ENCODE measurements at places on chromosomes 6 and 20. TPM values are rescaled to one million over a fixed set of nuclear protein-coding genes. Genes with fewer than 3 reads are reported as not detected.

SIRPB2 gene
- polyA plus RNA-seq: 1.9 TPM

MMP24 gene
- polyA plus RNA-seq: 0.43 TPM

EGFL8 gene
- 29.5 TPM for polyA plus RNA-seq

CLVS2 gene
- polyA plus RNA-seq: 0.04 TPM

NKX2-2 gene
- not detected for polyA plus RNA-seq

TTLL9 gene
- 0.25 TPM for polyA plus RNA-seq

OOEP gene
- polyA plus RNA-seq: 0.36 TPM

PBOV1 gene
- polyA plus RNA-seq: not detected

CST4 gene
- not detected for polyA plus RNA-seq

PI3 gene
- not detected for polyA plus RNA-seq

EYA4 gene
- 27.1 TPM for polyA plus RNA-seq

- DNase-seq: no peak
These were observed 133.6 kb downstream of the LMBRD1 start for GRCh38 chr6:69663215-69663614.

DNA sequence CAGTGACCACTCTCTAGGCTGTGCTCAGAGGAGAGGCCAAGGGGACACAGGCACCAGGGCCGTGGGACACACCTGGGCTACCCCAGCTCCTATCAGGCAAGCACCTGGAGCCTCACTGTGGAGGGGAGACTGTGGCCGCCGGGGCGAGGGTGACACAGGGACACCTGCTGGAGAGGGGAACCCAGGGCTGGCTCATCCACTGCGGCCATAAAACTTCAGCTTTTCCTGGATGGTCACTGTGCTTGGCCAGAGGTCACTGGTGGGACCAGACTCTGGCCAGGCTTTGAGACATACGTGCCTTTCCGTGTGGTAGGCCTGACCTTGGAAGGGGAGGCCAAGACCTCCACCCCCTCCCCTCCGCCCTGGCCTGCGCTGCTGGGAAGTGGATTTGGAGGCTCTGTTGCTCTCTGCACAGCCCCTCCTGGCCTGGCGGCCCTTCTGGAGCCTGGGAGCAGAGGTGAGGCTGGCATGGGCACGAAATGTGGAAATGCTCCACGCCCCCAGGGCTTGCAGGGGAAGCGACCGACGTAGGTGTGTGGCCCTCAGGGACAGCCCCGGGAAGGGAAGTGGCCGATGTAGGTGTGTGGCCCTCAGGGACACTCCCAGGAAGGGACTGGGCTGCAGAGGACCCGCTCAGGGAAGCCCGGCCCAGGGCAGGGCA, 42.9 kb upstream of the BHLHE23 start:
- no peak for DNase-seq

- DNase-seq: no peak
These were observed 24.3 kb upstream of the CDH22 start for GRCh38 chr20:46332373-46333160.

GRCh38 chr6:78615430-78615904, 251.9 kb upstream of the IRAK1BP1 start:
- DNase-seq: no peak

DNA sequence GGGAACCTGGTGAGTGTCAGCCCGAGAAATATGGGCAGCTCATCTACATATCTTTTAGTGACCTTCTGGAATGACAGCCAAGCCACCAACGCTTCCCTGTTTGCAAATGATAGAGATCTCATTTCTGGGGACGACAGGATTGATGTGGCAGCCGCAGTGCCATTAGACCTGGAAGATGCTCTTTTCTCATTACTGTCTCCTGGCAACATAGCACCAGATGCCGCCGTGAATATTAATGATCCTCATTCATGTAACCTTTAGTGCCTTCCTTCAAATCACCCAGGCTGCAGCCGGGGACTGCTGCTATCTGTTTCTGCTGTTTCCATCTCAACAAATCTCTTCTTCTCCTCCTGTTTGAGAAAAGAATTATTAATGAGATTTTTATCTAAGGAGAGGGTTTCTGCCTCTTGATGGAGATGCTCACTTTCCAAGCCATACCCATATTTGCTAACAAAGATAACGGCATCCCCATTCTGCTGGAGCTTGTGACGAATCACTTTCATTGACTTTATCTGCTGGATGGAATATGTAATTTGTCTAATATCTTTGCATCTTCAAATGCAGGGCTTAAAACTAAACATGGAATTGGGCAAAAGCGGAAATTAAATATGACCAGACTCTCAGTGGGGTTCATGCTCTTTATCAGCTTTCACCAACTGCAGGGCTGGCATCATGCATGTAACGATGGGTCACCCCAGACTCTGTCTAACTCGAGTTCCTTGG, 74.8 kb upstream of the KIF16B start:
- no peak for DNase-seq

DNA sequence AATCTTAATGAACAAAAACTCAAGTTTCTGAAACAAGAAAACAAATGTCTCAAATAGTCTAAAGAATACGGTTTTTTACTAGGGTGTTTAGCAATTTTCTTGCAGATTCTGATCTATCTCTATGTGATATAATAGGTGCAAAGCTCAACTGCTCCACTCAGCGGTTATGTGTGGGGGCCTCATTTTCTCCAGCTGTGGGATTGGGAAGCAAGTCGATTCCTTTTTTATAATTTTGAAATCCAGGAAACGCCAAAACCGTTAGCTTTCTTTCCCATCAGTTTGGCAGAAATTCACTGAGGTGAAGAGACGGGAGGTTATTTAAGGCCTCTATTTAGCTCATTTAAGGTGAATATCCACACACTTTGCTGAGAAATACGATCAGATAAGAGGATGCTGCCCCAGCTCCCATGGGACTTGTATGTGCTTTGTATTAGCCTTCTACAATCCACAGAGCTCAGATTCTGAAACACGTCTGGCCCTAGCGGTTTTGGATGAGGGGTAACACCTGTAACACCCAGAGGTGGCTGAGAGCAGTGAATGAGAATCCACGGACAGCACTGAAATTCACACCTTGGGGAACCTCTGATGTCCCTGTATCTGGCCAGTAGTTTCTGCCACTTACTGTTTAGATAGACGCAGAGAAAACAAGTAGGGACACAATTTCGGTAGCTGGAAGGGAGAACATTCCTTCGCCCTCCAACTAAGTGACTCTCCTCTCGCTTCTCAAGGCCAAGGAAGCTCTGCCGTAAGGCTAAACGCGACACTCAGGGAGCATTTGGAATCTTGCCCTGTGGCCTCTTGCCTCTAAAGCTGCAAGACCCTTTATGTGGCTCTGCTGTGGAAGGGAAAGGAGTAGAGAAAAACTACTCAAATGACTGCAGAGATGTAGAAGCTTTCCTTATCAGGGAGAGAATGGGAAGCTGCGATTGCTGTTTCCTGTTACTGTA, 6.5 kb upstream of the BCAS4 start:
- peak; percentile 67 for DNase-seq

GRCh38 chr6:117477988-117478852, 4.3 kb upstream of the DCBLD1 start:
- DNase-seq: no peak

DNA sequence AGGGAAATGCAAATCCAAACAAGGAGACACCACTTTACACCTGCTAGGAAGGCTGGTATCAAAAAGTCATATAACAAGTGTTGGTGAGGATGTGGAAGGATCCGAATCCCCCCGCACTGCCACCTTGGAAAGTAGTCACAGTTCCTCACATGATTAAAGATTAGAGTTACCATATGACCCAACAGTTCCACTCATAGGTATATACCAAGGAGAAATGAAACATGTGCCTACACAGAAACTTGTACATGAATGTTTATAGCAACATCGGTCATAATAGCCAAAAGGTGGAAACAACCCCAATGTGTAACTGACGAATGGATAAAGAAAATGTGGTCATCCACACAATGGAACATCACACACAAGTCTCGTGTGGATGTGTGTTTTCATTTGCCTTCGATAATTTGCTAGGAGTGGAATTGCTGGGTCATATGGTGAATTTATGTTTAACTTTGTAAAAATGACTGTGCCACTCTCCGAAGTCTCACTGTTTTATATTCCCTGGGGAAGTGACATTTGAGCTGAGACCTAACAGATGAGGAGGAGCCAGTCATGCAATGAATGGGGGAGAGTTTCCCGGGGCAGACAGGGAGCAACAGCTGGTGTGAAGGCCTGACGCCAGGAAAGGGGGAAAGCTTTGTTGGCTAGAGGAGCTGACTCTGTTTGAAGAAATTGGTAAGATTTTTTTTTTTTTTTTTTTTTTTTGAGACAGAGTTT, 125.9 kb upstream of the MLN start:
- no peak for DNase-seq

- no peak for DNase-seq
These were observed 1.5 kb downstream of the EEF1A2 start for GRCh38 chr20:63497138-63497945.

DNA sequence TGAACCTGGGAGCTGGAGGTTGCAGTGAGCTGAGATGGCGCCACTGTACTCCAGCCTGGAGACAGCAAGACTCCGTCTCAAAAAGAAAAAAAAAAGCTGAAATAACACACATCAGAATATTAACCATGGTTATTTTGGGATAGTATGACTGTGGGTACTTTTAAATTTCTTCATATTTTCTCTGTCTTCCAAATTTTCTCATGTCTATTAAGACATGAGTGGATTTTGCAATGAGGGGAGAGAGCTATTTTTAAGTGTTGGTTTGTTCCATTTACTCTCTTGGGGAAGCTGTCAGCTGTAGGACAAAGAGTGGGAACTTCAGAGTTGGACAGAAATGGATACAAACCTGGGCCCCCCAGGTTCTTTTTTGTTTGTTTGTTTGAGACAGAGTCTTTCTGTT, 10.3 kb downstream of the ADISSP start:
- DNase-seq: no peak

DNA sequence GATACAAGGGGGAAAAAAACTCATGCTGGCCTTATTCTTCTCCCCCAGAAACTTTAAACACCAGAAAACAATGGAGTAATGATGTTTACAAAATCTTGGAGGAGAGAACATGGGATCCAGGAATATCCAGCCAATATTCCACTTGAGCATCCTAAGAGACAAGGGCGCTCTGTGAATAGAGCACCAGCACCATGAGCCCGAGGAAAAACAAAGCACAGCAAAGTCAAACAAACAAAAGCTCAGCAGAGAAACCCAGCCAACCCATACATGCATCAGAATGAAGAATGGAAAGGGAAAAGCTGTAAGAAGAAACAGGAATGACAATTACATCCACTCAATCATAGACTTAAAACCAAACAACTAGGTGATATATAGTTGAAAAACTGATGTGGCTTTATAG, 4.6 kb upstream of the NAA20 start:
- no peak for DNase-seq

GRCh38 chr6:39347206-39347605, 24.7 kb upstream of the KCNK16 start:
- DNase-seq: no peak

DNA sequence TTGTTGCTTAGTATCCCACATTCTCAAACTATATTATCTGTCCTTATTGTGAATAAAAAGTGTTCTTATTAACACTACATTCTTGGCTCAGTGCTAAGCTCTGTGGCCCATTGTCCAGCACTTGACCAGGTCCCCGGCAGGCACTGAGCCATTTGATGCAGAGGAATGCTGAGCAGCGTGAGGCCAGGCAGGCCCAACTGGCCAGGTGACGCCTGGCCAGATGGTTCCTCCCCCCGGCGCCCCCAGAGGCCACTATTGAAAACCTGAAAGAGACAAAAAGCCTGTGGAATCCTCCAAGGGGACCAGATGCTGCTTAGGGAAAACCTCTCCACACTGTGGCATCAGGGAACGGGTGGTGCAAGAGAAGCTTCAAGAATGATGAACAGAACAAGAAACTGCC, 597.5 kb upstream of the JAG1 start:
- no peak for DNase-seq

- no peak for DNase-seq
These were observed 13.4 kb downstream of the FOXC1 start for GRCh38 chr6:1622851-1623768.

DNA sequence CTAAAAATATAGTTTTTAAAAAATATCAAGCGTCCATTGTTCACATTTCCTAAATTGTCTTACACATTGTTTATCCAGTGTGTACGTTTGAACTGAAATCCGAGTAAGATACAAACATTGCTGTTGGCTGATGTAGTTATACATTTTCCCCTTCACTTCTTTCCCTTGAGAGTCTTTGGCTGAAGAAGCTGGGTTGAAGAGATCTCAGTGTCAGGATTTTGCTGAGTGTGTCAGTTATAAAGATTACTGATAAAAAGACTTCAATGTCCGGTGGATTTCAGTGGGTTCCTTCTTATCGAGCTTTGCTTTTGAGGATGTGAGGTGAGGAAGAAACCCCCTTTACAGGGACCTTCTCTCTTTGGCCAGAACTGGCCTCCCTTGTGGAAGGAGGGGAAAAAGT, 20.5 kb downstream of the RFPL4B start:
- DNase-seq: no peak

DNA sequence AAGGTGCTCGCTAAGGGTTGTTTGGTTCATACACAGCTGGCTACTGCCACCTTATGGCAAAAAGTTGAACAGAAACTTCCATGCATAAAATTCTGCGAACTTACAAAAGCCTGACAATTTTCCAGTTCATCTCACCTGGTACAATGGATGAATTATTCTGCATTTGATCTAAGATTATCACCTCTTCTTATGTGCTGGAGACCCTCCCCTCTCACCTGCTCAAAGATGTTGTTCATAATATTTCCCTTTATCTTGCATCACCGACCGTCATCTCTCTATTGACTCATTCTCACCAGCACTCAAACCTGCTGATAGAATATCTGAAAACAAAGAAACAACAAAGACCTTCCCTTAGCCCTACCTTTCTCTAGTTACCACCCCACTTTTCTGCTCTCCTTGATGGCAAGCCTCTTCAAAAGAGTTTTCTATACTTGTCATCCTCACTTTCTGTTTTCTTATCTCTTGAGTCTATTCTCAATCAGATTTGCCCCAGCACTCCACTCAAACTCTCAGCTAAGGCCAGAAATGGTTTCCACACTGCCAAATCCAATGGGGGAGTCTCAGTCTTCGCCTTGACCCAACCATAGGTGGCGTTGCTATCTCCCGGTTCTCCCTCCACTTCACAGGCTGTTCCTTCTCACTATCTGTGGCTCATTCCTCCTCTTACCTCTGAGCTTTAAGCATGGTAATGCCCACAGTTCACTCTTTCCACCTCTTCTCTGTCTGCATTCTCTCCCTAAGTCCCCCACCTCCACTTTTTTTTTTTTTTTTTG, 25.8 kb downstream of the SNRNP48 start:
- peak; percentile 59 for DNase-seq

DNA sequence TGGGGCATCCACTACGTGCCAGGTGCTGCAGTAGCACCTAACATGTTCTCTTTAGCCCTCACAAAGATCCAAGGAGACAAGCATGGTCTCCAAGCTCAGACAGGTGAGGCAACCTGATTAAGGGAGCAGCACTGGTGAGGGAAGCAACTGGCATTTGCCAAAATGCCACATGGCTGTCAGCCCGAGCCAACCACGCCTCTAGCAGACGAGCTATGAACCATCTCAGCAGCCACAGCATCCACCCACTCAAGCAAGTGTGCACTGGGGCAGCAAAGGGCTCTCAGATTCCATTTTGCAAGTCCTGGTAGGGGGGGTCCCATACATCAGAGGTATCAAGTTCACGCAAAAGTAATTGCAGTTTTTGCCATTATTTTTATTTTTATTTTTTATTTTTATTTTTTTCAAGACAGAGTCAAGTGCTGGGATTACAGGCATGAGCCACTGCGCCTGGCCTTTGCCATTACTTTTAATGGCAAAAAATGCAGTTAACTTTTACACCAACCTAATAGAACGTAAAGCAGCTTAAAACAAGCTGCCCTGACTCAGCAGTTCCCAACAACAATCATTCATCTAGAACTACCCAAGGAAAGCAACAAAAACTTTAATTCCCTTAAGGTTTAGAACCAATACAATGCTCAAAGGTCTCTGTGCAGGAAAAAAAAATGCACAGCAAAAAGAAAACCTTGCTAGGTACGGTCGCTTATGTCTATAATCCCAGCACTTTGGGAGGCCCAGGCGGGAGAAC, 36.3 kb upstream of the SPDEF start:
- DNase-seq: no peak

Data from hindlimb muscle (tissue), 1 donor.